NCI-H2081 (cell line): ENCODE measurements at places on chromosomes 1 and 21.

DNA sequence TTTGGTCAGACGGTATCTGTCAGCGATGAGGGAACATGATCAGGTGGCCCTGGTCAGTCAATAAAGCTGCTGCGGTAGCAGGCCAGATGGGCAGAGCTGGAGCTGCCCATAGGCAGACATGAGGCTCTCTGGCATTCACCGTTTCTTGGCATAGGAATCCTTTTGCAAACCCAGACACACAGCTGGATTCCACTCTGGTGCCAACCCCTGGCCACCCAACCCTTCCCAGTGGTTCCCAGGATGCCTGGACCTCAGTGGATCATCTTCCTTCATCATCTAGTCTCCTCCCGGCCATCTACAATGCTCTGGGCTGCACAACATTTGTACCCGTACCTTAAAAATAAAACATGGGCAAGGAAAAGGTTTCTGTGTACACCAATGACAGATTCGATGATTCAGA lies 68.3 kb upstream of the ACTRT2 start:
- no peak for DNase-seq

- no peak for DNase-seq
Observed at GRCh38 chr21:35077975-35078374, 28.9 kb upstream of the RUNX1 start.

GRCh38 chr1:162351246-162351842 lies 25.3 kb downstream of the SPATA46 start:
- DNase-seq: no peak

GRCh38 chr1:47478090-47478489 lies 40.2 kb downstream of the FOXD2 start:
- DNase-seq: no peak

DNA sequence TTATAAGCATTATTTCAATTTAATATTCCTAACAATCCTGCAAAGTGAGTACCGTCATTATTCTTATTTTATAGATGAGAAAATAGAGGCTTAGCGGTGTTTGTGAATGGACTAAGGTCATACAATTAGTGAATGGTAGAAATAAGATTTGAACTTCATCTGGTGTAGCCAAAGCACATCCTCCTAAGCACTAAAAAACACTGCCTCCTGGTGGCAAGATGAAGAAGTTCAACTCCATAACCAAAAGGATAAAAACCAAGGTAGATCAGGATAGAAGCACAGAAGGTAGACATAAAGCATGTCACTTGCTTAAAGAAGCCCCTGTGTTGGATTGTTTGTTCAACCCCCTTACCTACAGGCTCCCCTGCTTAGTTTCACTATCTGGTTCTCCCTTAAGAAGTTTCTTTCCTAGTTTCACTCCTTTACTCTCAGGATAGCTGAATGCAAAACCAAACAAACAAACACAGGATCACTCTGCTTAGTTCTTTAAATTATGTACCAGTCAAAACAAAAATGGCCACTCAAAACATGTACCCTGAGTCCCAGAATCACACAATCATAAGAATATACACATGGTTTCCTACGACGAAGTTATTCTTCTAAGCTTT lies 12.7 kb upstream of the AIM2 start:
- DNase-seq: no peak

- DNase-seq: no peak
Observed at GRCh38 chr1:193278968-193279367, 92.6 kb upstream of the B3GALT2 start.

GRCh38 chr1:1917304-1917976 lies 1.6 kb downstream of the TMEM52 start:
- DNase-seq: no peak

DNA sequence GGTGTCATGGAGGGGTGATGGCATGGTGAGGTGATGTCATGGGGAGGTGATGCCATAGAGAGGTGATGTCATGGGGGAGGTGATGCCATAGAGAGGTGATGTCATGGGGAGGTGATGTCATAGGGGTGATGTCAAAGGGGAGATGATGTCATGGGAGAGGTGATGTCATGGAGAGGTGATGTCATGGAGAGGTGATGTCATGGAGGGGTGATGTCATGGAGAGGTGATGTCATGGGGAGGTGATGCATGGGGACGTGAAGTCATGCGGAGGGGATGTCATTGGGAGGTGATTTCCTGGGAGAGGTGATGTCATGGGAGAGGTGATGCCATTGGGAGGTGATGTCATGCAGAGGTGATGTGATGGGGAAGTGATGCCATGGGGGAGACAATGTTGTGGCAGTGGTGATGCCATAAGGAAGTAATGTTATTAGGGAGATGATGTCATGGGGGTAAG lies 92.1 kb upstream of the C1orf174 start:
- DNase-seq: no peak

GRCh38 chr1:47984175-47984789 lies 12.9 kb downstream of the TRABD2B start:
- no peak for DNase-seq

DNA sequence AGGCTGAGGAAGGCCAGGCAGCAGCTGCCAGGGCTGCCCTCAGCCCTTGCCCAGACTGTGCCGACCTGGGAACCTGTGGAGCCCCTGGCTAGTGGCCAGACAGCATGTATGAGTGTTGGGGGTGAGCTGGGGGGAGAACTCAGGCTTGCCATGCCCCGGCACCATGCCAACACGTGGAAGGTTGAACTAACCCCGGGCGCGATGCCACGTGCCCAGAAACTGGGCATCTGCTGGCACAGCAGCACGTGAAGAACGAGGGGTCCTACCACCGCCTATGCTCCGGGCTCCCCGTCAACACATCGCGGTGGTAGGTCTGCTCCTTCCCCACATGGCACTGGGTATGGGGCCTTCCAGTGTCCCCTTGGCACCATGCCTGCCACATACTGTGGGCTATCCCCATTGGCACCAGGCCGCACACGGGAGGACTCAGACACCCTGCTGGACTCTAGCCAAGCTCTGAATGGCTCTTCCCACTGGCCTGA lies 68.7 kb downstream of the CASZ1 start:
- DNase-seq: peak; percentile 80

DNA sequence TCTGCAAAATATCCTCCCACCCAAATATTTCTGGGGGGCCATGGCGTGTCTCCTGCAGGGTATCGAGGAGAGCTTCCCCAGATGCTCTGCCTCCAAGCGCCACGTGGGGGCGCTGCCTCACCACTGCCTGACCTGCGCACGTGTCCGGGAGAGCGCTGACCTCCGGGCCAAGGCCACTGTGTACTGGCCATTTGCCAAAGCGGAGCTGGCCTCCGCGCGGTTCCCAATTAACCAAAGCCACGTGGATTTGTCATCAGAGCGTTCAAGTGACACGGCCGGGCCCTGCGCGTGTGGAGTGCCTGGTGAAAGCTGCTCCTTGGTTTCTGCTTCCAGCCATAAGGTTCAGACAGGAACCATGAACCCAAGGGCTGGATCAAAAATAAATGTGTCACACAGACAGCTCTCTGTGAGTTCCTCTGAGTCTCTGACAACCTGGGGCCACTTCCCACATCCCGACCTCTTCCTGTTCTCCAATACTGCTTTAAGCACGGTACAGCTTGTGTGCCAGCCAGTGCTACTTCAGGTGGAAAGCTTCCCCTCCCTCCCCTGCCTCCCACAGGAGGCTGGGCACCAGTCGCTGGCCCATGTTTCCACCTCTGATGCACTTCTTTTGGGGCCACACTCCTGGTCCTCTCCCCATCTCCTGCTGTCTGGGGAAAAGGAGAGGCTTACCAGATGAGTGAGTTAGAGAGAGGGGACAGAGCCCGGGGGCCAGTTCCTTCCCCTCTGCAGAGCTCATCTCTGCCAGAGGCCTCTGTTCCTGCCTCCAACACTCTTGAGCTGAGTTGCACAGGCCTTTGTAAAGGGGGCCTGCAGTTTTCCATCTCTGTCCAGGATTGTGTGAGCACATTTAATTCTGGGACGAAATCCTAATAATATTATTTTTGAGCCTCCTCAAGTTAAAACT lies 26.1 kb downstream of the ZP4 start:
- peak; percentile 65 for DNase-seq

GRCh38 chr1:110173466-110174105 lies 23.3 kb downstream of the SLC6A17 start:
- DNase-seq: no peak

GRCh38 chr1:45615885-45616284 lies 8.0 kb downstream of the CCDC17 start:
- no peak for DNase-seq

DNA sequence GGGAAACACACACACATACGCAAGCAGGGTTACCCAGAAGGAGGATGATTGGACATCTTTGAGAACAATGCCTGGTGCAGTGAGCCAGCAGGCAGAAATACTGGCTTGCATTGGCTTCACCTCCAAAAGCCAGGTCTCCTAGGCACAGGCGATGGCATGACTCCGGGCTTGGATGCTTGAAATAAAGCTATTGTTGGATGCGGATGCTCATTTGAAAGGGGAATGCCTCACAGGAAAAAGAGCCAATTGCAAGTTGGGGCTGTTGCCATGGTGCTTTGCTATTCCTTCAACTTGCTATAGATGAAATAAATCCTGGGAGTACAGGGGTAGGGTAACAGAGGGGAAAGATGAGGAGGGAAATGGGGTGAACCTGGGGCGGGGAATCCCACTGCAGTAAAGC lies 180.7 kb upstream of the SGIP1 start:
- DNase-seq: no peak

DNA sequence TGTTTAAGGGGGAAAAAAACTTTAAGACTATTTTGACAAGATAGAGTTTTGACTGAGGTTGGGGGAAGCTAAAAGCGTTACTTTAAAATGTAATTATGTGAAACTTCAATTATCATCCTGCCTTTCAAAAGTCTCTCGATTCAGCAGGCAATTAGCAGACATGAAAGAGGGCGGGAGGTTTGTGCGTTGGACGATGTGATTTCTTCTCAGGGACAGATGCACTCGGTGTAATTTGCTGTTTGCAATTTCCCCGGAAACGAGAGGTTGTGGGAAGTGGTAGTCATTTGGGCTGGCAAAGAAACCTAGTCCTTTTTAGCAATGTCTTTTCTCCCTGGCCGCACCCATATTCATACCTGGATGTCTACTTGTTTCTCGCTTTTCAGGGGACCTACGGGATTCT lies 27.1 kb downstream of the KAZN start:
- DNase-seq: no peak

- peak; percentile 27 for DNase-seq
Observed at GRCh38 chr1:5430911-5431697, 561.1 kb downstream of the NPHP4 start.

GRCh38 chr1:91885213-91885715 lies 687 bp downstream of the TGFBR3 start:
- DNase-seq: no peak

GRCh38 chr1:217253985-217254384 lies 376.9 kb downstream of the GPATCH2 start:
- no peak for DNase-seq

- DNase-seq: no peak
Observed at GRCh38 chr1:210527091-210527490, 198.4 kb downstream of the HHAT start.

DNA sequence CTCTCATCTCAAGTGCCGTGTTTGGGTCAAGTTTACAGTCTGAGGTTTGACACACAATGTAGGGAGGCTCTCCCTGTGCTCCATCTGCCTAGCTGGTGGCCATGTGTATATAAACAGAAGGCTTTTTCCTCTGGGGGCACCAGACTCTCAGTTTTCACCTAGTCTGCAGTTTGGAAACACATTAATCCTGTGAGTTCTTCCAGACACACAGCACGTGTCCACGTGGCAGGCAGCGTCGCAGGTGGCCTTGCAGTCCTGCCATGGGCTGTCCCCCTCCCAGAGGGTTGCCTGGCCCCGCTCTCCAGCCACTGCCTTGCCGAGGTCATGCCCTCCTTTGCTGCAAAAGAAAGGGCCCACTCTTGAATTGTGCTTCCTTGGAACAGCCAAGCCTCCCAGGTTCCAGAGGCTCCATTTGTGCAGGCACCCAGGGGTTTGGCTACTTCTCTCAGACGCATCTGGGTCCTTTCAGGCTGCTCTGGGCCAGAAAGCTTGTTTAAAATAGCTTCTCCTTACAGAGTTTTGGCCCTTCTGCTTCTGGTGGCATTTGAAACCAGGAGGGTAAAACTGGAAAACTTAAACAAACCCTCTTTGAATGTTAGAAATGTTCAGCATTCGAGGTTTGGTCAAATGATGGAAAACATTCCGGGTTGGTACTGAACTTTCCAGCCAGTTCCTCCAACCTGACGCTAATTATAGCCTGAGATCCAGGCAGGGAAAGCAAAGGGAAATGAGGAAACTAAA lies 4.4 kb upstream of the RUNX1 start:
- no peak for DNase-seq

- DNase-seq: no peak
Observed at GRCh38 chr1:224525411-224526040, 90.6 kb upstream of the CNIH3 start.

DNA sequence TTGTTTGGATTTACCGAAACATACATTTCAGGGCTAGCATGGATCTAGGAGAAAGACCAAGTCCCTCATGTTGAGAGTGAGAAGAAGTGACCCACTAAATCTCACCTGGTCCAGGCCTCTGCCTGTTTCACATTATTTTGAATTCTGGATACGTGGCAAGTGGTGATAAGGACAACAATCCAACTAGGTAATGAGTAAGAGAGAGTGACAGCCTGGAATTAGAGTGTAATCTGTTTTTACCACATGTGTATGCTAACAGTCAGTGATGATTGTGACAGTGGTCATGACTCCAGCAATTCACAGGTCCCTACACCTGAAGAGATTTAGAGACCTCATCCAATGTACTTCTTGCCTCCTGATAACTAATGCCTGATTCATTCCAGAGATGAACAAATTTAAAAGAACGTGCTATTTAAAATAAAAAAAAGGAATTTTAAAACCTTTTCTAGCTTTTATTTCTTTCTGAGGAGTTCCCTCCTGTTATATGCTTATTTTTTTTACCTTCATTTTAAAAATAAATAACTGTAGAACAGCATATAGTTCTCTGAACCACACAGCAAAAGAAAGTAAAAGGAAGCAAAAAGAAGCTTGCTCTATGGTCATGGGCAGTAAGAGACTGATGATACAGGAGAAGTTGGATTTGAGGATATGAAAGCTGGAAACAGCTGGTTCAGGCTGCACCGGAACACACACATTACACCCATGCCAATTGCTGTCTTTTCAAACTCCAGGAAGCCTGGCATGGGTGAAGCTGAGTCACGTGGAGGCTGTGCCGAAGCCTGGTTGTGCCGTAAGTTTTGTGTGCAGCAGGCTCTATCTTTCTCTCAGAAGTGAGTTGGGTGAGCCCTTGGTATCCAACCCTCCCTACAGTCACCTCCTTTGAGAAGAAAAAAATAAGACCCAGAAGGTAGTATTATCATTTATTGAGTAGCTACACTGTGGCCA lies 14.7 kb downstream of the C1orf116 start:
- DNase-seq: peak; percentile 75

DNA sequence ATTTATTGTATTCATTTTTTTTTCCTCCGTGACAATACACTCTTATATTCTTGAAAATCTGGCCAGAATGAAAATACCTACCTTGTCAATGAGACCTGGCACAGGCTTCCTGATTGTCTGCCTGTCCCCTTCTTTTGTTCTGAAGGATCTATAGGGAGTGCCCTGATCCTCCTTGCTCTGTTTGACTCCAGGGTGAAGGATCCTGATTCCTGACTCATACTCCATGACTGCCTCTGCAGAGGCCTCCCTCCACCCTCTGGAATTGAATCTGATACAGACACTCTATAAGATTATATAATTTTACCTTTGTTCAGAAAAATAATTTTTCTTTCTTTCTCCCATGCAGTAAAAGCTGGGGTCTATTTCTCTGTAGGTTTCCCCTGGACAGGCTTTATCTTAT lies 116.2 kb downstream of the HMCN1 start:
- DNase-seq: no peak
